ENCODE measurements at places on chromosomes 7 and 10.

GRCh38 chr7:121874298-121874697 is 1.3 kb downstream of the PTPRZ1 start:
- DNase-seq = no peak

- no peak for DNase-seq
Observed at GRCh38 chr7:140060788-140061606, 1.8 kb downstream of the PARP12 start.

GRCh38 chr10:110045772-110046171 is 38.0 kb downstream of the ADD3 start:
- DNase-seq = no peak

GRCh38 chr10:117492504-117492903 is 50.0 kb upstream of the EMX2 start:
- DNase-seq = peak; percentile 63

DNA sequence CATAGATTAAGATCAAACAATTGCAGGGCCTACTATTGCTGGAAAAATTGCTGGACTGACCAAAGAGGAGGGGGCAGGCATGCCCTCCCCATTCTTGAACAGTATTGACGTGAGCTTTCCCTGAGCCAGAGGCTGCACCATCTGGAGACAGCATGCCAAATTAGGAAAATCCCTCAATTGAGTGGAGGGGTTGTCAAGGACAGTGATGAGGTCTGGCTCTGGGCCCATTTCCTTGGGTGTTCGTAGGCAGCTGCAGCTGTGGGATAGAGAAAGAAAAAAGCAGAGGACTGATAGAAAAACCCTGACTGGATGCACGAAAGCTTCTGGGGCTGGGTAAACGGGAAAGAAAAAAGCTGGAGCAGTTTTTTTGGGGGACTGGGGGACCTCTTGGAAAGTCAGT is 22.8 kb upstream of the ORC5 start:
- no peak for DNase-seq

- DNase-seq = no peak
Observed at GRCh38 chr7:35487841-35488240, 207.1 kb downstream of the HERPUD2 start.

GRCh38 chr7:45123913-45124710 is 12.6 kb upstream of the TBRG4 start:
- no peak for DNase-seq

- DNase-seq = no peak
Observed at GRCh38 chr10:117275121-117275520, 34.2 kb downstream of the SLC18A2 start.

DNA sequence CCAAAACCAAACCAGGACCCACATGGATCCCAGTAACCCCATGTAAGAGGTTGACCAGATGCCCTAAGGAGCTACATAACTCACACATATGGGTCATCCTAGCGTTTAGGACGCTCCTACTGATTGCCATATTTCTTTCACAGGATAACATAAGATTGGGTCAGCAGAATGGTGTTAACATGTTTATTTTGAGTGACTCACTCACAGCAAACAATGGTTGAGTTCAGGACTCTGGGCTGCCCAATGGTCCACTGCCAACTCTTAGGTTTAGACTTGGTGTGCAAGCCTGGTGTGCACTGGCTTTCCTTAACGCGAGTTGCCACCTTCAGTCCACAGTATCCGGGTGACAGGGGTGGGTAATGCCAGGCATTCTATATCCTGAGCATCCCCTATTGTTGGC is 211.5 kb downstream of the GPAM start:
- no peak for DNase-seq

DNA sequence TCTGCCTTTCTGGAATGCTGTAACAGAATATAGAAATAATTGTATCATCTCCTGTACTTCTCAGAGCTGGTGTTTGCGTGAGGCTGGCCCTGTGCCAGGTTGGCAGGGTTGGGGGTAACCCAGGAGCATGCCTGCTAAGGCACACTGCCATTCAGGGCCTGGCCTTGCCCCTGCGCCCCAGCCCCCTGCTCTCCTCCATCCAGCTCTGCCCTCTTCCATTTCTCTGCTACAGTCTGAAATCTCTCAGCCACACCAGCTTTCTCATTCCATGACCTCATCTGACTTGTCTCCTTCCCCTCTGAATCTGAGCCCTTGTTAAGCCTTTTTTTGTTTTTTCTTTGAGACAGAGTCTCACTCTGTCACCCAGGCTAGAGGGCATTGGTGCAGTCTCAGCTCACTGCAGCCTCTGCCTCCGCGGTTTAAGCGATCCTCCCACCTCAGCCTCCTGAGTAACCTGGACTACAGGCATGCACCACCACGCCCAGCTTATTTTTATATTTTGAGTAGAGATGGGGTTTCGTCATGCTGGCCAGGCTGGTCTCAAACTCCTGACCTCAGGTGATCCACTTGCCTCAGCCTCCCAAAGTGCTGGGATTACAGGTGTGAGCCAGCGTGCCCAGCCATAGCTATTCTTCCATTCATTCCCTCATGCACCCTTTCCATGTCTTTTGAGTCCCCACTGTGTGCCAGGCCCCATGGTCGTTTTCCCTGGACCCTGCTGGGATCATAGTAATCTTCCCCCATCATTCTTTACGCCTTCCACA is 206.8 kb downstream of the CUX1 start:
- no peak for DNase-seq

DNA sequence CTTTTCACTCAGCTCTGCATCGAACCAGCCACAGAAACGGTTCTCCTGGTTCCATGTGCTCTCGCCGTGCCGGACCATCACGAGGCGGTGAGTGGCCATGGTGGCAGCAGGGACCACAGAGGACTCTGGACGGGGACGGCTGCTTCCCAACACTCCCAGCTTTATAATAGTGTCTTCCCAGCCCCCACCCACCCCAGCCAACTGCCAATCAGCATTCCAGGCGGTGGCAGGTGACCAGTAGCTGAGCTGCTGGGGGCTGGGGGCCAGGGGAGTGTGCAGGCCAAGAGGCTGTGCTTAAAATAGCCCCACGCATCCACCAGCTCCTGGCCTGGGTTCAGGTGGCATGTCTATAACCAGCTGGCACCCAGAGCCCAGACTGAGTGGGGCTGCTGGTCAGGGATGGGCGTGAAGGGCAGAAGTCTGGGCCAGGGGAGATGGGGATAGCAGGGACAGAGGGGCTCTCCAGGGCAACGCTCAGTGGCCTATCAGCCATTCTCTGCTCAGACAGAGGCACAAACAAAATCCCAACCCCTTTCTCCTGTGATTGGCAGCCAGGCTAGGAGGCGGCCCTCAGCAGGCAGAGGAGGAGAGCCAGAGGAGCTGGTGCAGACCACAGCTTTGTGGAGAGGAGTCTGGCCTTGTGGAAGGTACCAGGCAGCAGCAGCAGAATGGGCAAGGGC is at the start of gene PGAM2:
PGAM2 (minus strand) TSS at position 137 of the 680 bp plus-strand sequence; CDS start at position 99, 38 bp downstream.
- no peak for DNase-seq

DNA sequence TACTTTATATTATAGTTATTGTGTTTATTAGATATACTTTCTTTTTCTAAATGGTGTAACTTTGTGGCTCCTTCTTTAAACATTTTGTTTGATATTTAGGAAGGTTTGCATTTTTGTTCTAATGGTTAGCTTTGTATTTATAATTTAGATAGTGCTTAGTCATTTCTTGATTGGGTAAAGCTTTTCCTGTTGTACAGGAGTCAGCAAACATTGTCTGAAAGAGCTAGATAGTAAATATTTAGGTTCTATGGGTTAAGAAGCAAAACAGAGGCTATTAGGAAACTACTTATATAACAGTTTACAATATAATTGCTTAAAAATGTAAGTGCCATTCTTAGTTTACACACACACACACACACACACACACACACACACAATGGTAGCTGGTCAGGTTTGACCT is 70.6 kb upstream of the CCDC6 start:
- no peak for DNase-seq

DNA sequence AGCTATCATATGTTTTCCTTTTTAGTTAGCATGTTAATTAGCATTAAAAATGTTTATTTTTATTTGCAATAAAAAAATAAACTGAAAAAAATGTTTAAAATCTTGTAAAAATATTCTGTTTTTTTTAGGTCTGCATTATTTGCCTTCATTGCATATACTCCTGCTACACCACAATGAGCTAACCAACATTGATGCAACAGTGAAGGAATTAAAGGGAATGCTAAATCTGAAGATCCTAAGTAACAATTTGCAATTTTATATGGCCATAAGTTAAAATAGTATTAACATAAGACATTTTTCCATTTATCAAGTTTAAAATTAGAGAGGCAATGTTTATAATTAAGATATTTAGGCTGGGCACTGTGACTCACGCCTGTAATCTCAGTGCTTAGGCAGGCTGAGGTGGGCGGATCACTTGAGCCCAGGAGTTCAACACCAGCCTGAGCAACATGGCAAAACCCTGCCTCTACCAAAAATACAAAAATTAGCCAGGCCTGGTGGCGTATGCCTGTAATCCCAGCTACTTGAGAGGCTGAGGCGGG is 32.2 kb downstream of the LRRC72 start:
- DNase-seq = no peak

GRCh38 chr10:73584737-73585136 is 6.4 kb downstream of the USP54 start:
- no peak for DNase-seq

GRCh38 chr10:131695496-131696165 is 205.2 kb upstream of the PPP2R2D start:
- no peak for DNase-seq

- no peak for DNase-seq
Observed at GRCh38 chr10:11795101-11795920, 27.8 kb upstream of the PROSER2 start.

GRCh38 chr7:133535308-133535707 is 282.4 kb downstream of the EXOC4 start:
- peak; percentile 46 for DNase-seq

DNA sequence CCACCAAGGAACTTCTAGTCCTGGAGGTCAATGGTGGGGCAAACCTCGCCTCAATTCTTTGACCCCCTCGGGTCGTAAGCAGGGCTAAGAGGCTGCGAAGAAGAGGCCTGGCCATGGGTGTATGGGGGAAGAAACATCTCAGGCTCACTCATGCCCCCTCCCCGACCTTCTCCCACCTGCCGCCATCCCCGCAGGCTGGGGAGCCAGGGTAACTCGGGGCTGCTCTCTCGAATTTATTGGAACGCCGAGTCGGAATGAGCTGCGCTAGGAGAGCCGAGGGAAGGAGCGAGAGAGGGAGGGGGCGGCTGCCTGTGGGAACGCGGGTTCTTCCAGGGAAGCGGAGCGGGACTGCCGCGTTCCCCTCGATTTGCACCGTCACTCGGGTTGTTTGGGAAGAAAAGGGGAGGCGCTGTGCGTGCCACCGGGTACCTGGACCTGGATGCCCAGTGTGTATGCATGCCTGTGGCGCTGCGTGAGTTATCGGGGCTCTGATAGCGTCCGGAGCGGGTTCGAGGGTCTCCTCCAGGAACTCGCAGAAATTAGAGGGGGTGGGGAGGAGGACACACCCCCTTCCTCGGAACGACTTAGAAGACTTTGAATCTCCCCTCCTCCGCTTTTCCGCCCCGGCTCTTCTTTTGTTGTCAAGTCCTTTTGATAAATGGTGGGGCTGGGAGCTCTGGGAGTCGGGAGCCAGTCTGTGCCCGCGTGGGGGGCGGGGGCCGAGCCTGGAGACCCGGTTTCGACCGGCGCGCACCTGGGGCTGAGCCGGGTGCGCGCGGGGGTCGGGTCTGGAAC is 1.8 kb upstream of the ZNF503 start:
- DNase-seq = peak; percentile 44

DNA sequence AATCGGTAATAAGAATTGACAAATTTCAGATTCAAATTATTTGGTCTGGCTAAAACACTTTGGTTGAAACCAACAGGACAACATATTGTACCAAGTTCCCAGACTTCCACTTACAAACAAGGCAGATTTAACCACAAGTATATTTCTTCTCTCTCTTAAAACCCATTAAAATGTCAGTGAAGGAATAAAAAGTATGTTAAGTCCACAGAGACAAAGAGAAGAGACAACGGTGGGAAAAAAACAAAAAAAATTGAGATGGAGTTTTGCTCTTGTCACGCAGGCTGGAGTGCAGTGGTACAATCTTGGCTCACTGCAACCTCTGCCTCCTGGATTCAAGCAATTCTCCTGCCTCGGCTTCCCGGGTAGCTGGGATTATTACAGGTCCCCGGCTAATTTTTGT is 16.3 kb downstream of the TM9SF3 start:
- DNase-seq = no peak

DNA sequence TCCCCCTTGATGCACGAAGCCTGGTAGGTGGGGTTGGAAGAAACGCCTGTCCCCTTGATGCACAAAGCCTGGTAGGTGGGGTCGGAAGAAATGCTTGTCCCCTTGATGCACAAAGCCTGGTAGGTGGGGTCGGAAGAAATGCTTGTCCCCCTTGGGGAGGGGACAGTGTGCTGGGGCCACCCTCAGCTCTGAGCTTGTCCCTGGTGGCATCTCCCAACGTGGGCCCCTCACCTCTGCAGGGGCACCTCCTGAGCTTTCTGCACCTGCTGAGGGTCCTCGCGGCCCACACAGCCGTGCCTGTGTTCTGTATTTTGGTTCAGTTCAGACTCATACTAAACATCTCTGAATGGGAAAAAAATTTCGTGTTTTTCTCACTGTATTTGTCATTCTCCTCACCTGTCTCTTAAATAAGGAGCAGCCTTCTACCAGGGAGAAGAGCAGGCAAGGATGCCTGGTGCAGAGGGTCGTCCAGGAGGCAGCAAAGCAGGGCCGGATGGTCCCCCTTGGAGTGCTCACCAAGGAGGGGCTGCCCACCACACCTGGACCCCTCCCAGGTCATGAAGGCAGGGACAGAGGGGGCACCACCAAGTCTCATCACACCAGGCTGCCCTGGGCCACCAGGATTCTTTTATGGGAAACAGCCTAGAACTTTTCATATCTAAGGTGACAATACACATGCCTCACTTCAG is 24.7 kb downstream of the VIPR2 start:
- no peak for DNase-seq

DNA sequence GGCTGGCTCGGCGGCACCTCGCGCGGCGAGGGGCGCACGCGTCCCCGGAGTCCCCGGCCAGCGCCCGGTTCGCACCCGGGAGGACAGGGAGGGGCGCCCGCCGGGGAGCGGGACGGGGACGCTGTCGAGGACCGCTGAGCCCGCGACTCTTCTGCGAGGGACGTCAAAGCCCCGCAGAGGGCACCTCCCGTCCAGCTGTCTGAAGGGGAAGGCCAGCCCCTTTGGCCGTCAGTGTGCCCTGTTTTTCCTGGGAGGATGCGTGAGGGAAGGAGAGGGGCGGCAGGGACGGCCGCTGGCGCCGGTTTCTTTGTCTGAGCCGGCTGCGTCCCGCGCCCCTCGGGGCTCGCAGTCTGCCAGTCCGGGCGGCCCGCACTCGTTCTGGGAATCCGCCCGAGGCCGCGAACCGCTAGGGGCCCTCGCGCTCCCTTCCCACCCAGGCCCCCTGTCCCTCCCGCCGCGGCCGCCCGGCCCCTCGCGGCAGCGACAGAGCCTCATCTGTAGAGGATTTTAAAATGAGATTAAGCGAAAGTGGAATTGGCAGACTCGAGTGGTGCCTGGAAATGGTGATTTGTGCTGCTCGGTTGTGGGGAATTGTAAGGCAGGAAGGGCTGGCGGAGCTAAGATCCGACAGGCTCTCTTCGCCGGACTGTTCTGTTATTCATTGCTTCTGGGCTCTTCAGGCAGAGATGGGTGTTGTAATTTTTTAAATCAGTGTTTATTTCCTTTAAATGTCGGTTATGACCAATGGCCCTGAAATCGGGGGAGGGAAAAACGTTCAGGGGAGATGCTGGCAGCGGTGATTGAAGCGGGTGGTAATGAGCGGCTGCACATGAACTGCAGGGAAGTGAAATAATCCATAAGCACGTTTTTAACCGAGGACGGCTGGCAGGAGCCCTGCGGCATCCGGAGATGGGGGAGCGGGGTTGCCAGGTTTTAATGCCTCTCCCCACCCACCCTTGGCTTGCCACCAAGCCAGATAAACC is 618 bp upstream of the RELN start:
- peak; percentile 75 for DNase-seq

All from NCI-H526 treated with DMSO at 0.1 percent for 48 hours (cell line).